ENCODE measurements at places on chromosomes 7 and 10.

- no peak for DNase-seq
Measured at GRCh38 chr10:122490786-122491680, 29.7 kb downstream of the HTRA1 start.

- no peak for DNase-seq
Measured at GRCh38 chr7:151403764-151404163, 6.1 kb downstream of the WDR86 start.

DNA sequence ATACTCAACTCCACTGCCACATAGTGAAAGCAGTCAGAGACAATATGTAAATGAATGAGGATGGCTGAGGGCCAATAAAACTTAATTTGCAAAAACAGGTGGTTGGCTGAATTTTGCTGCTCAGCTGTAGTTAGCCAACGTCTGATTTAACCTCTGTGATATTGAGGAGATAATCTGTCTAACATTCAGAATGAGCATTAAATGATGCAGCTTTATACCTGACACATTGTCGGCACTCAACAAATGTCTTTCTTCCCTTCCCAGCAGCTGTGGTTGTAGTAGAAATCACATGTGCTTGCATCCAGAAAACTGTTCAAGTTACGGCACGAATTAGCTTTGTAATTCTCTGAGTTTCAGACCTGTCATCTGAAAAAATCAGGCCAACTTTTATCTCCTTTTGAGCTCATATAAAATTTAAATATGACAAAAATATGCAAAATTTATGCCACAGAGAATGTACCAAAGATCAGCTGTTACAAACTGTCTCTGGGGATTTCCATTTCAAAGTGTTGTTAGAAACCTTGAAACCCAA lies 1239.7 kb downstream of the GATA3 start:
- no peak for DNase-seq

DNA sequence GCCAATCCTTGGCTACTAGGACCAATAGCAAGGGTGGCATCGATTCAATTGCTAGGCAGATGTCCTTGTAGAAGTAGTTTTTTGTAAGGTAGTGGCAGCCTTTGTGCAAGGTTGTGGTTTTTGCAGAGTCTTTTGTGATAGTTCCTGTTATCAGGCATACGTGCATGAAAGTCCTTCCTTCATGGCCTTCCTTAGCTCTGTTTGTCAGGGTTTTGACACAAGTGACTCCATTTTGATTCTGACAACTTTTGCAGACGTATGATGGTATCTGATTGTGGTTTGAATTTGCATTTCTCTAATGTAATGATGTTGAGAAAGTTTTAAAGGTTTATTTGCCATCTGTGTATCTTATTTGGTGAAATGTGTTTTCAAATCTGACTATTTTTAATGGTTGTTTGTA lies 71.8 kb upstream of the SYPL1 start:
- DNase-seq, result no peak

- no peak for DNase-seq
Measured at GRCh38 chr7:66330961-66331360, 125.8 kb downstream of the TPST1 start.

GRCh38 chr10:91745090-91745831 lies 53.0 kb upstream of the TNKS2 start:
- no peak for DNase-seq

GRCh38 chr10:76576276-76576962 lies 1061.2 kb downstream of the KCNMA1 start:
- DNase-seq, result no peak

DNA sequence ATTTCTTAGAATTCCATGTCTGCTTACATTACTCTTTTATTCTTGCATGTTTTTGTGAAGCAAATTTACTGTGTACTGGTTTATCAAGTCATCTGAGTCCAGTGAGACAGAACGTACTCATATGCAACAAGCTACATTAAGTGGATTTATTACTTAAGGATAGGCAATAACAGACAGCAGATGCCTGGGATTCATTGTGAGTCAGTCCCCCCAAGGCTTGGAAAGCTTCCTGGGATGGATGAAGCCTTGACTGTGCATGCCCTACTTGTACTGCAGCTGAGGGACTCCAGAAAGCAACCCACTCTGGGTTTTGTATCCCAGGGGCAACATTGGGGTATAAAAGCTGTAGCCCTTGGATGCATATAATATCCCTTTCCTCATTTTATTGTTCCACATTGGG lies 113.4 kb upstream of the RAB18 start:
- no peak for DNase-seq

- no peak for DNase-seq
Measured at GRCh38 chr7:95476072-95476847, 9.5 kb upstream of the ASB4 start.

DNA sequence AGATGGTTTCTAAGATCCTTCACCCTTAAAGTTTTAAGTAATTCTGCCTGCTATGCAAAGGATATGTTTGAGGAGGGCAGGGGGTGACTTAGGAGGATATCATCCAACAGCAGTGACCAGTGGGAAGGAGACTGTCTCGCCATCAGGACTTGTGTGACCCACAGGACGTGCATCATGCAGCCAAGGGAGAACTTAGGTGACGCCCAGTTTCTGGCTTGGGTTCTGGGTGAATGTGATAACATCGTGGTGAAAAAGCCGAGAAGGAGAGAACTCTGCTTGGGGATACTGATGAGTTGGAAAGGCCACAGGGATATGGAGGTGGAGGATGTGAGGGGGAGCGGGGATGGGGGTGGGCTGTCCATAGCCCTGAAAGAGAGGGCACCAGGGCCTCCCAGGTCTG lies 3.8 kb downstream of the WIPI2 start:
- no peak for DNase-seq

- no peak for DNase-seq
Measured at GRCh38 chr7:1814089-1814811, 144.2 kb downstream of the ELFN1 start.

DNA sequence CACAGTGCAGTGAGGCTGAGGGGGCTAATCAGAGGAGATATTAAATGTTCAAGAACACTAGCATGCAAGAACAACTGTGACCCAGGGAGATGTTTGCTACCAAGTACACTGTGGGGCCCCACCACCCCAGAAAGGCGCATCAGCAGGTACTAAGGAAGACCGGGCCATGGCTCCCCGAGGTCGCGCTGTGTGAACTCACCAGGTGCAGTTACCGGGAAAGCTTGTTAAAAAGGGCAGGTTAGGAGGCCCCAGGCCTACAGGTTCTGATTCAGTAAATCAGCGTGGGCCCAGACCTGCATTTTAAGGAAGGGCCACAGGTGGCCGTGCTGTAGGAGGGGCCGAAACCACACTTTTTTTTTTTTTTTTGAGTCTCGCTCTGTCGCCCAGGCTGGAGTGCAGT lies 54.6 kb downstream of the TMEM209 start:
- no peak for DNase-seq

DNA sequence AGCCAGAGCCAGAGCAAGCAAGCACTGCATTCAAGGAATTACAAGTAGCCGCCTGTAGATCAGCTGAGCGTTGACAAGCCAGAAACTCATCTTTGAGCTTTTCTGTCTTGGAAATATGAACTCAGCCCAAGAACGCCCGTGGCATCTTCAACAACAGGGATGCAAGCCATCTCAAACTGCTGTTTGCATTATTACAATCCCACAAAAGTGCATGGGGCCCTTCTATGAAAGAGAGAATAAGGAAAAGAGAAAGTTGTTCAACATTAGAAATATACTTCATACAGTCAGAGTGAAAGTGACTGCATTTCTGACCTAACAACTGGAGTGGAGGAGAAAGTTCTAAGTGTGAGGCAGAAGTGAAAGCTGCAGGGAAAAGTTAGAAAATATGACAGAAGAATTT lies 6.5 kb downstream of the SGCE start:
- DNase-seq, result no peak

DNA sequence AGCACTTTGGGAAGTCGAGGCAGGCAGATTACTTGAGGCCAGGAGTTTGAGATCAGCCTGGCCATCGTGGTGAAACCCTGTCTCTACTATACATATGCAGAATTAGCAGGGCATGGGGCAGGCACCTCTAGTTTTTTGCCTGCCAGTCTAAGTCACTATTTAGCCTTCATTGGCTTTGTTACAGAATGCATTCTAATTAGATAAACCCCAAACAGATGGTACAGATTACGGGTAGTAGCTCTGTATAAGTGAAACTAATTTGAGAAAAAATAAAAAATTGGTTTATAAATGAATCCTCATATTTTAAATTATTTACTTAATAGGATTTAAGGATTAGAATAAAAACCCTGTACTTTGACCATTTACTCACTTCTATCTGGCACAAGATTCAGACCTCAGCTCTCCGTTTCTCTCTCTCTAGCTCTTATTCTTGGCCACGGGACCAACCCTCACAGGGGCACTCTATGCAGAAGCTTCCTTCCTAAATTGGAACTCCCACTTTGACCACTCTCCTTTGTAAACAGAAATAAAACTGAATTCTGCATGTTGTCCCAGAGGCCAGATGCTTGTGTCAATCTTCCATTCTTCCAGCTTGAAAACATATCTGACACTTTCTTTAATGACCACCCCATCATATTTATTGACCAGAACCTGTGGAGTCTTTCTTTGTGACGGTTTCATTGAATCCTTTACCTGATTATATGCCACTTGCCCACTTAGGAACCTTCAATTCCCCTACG lies 26.8 kb downstream of the BET1 start:
- no peak for DNase-seq

GRCh38 chr7:42722716-42723115 lies 189.2 kb downstream of the C7orf25 start:
- no peak for DNase-seq

DNA sequence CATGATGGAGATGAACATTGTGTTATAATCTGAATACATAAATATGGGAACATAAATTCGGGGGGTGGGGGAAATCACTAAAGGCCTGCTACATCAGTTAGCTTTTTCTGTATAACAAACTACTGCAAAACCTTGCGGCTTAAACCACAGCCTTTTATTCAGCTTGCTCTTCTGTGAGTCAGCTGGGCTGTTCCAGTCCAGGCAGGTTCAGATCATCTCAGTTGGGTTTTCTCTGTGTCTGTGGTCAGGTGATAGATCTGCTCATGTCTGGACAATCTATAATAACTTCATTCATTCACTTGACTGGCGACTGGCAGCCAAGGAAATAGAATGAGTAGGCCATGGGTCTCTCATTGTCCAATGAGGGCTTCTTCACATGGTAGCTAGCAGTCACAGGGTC lies 23.5 kb downstream of the HTR7 start:
- DNase-seq, result no peak

DNA sequence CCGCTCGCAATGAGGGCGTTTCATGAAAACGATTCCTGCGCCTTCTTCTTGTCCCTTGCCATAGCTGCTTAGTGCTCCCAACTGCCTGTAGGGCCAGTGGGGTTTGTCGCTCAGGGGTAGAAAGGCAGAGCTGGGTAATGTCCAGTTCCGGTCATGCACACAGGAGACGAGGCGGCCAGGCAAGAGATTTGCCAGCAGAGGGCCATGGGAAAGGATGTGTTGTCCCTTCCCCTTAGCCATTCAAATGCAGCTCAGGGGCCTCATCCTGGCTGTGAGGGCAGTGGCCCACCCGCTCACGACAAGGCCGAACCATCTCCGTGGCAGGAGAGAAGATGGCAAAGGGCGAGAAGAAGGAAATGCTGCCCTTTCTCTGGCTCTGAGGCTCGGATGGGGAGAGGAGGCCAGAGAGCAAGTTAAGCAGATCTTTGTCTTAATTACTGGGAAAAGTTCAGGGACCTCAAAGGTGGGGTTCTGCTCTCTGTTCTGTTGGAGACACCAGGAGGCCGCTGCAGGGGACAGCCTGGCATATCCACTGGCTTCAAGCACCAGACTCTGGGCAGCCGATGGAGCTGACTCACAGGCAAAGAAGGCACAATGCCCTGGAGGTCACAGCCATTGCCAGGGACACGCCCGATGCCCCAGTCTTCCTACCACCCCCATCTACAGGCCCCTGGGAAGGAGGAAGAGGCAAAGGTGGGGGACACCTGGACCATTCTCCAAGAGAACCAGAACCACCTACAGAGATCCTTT lies 534.8 kb upstream of the MGMT start:
- DNase-seq, result no peak

- no peak for DNase-seq
Measured at GRCh38 chr7:12436126-12436525, 32.5 kb upstream of the VWDE start.

GRCh38 chr7:87148332-87148955 lies 3.8 kb upstream of the DMTF1 start:
- DNase-seq, result no peak

- DNase-seq, result peak; percentile 32
Measured at GRCh38 chr7:117127585-117128168, 174.4 kb downstream of the ST7 start.

- DNase-seq, result no peak
Measured at GRCh38 chr7:19133390-19133789, 11.8 kb downstream of the FERD3L start.

DNA sequence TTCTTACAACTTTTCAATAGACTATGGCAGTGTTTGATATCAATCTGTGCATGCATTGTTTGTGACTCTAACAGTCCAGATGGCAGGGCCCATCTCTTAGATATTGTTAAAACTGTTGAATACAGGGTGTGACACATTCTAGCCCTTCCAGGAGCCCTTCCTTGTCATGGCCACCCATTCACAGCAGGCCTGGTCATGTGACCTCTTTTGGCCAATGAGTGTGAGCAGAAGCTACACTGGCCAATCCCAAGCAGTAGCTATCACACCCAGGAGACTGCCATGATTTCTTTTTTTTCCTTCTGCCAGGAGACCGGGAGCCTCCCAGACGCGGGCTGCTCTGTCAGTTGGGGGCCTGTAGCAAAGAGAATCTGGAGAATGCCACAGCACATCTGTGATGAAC lies 655.4 kb upstream of the MKI67 start:
- no peak for DNase-seq

- DNase-seq, result no peak
Measured at GRCh38 chr10:73228247-73228646, 18.8 kb downstream of the DNAJC9 start.

GRCh38 chr10:91629715-91630549 lies 2.9 kb downstream of the PPP1R3C start:
- no peak for DNase-seq

- DNase-seq, result no peak
Measured at GRCh38 chr10:8283986-8284385, 229.5 kb downstream of the GATA3 start.

- DNase-seq, result no peak
Measured at GRCh38 chr7:69790977-69791724, 192.9 kb downstream of the AUTS2 start.

- DNase-seq, result no peak
Measured at GRCh38 chr7:142999793-143000192, 27.1 kb downstream of the OR9A2 start.

DNA sequence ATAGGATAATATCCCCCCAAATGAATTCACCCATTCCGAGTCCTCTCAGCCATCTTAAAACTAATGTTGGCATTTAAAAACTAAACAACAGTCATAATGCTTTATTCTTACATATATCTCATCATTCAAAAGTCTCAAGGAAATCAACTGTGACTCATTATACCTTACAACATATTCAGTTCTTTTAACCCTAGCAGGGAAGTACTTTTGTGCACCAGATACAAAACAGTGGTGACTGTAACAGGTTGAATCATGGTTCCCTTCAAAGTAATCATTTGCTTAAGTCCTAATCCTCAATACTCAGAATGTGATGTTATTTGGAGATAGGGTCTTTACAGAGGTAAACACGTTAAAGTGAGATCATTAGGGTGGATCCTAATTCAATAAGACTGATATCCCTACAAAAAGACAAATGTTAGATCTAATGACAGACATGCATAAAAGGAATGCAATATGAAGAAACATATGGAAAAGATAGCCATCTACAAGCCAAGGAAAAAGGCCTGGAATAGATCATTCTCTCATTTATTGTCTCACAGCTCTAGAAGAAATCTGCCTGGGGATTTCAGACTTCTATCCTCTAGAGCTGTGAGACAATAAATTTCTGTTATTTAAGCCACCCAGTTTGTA lies 42.3 kb downstream of the RELN start:
- DNase-seq, result no peak
